ENCODE measurements at places on chromosomes 4 and X.

DNA sequence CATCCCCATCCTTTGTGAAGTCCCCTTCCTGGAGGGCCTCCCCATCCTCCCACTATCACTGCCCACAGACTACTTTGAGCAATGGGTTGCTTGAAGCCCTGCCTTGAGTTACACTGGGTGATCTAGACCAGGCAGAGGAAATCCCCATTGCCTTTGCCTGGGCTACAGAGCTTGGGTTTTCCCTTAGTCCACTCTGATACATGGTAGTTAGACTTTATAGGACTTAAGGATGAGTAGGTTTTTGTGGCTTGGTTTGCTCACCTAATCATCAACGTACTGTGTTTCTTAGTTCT, 56.6 kb downstream of the TMEM131L start:
- DNase-seq, result no peak

- DNase-seq, result no peak
These were observed 298.7 kb upstream of the EPHA5 start for GRCh38 chr4:65968831-65969558.

- no peak for DNase-seq
These were observed 259.1 kb downstream of the CAMK2D start for GRCh38 chr4:113502476-113502875.

DNA sequence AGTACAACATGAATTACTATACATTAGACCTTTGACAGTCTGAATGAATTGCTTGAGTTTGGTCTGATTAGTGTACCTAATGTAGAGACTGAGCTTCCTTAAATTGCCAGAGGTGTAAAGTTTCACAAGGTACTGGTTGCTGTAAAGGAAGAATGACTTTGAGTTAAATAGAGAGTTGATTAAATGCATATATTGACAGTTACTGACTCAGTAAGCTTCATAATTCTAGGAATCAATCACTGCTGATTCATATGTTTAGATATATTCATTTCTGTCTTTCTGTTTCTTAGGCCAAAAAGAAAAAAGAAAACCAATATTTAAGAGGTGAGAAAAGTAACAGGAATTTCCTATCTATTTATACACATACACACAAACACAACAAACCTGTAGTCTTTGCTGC, 16.2 kb upstream of the ART3 start:
- DNase-seq, result no peak

GRCh38 chr4:72275381-72275780, 243.6 kb downstream of the NPFFR2 start:
- DNase-seq, result no peak

GRCh38 chr4:139137763-139138162, 39.3 kb downstream of the ELF2 start:
- no peak for DNase-seq

DNA sequence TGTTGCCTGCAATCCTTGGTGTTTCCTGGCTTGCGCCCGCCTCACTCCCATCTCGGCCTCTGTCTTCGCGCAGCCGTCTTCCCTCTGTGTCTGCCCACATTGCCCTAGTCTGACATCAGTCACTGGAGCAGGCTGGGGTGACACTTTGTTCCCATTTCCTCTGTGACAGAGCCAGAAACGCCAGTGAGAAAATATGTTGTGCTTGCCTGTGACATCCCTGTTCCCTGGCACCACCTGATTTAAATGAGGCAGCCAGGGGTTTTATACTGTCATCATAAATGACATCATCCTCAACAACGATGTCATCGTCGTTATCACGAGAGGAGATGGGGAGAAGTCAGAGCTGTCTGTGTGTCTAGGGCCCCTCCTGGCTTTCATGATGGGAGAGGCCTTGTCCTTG, 29.1 kb downstream of the ZNF185 start:
- DNase-seq, result no peak

GRCh38 chr4:66489370-66489769, 819.1 kb upstream of the EPHA5 start:
- no peak for DNase-seq

DNA sequence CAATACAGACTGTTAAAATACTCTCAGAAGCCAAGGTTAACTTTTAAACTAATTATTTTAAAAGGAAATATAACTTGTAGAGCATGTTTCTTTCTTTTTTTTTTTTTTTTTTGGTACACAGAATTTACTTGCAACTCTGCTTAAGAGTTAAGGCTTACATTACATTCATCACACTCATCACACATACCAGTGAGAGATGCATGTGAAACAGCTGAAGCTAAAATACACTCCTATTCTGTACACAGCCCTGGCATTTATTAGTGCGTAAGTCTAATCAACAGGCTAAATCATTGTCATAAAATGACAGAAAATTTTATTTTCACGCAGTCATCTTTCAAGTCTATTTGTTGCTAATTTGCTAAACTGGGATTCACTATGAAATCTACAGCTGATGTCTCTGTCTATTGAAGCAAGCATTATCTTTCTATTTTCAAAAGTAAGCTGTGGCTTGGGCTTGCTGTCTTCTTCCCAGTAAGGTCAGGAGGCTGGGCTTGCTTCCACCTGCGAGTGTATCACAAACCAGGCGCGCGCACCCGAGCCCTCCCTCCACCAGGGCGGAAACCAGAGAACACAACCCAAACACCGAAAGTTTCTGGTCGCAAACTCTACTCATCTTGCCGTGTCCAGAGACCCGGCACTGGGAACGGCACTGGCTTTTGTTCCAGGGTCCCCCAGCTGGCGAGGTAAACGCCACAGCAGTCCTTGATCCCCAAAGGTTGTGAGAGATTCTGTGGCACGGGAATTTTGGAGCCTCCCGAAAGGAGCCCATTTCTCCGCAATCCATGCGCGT, 3.9 kb downstream of the MAML3 start:
- DNase-seq, result no peak

GRCh38 chr4:2593003-2593402, 56.6 kb downstream of the FAM193A start:
- DNase-seq, result no peak

GRCh38 chr4:41363384-41363981, 106.8 kb downstream of the UCHL1 start:
- no peak for DNase-seq

- DNase-seq, result no peak
These were observed 19.6 kb upstream of the TCEAL4 start for GRCh38 chrX:103565752-103566151.

GRCh38 chrX:141924293-141924692, 20.6 kb downstream of the MAGEC1 start:
- no peak for DNase-seq

DNA sequence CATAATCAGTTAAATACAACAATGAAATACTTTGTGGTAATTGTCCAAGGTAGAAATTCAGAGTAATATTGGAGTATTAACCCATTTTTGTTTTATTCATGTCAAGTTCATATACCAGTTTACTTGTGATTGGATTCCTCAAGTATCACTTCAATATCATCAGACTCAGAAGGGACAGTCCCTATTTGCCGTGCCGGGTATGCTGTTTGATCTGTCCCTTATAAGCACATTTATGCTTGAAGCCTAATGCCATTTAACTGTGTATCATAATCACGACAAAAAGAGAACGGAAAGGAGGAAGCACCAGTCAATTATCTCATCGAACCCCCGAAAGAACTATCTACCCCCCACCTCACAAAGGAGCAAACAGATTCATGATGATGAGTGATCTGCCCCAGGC, 171.0 kb upstream of the TBL1X start:
- no peak for DNase-seq

- no peak for DNase-seq
These were observed 220.7 kb upstream of the EMCN start for GRCh38 chr4:100738196-100739165.

GRCh38 chrX:48689208-48689920, 5.8 kb downstream of the WAS start:
- no peak for DNase-seq

DNA sequence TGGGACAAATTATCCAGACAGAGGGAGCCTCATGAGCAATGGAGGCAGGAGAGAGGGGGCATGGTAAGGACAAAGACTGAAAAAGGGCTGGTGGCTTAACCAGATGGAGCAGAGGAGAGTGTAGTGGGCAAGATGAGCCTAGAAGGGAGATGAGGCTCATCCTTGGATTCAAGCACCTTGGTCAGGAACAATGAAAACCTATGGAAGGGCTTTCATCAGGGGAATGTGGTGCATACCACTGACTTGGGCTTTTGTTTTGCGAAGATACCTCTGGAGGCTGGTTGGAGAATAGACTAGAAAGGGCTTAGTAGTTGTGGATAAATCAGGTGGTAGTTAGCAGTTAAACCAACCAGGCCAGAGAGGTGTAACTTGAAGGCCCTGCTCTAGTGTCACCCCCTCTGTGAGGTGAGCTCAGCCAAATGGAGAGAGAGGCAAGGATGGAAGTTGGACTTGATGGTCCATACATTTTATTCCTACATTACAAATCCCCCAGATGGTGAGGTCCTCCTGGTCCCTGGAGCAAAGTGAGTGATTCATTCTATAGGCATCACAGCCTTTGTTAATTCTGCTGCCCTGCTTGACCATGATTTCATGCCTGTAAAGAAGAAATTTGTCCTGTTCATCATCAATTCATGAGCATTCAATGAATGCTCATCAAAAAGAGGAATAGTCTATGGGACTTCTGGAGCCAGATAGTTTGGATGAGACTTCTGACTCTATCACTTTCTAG, 264.8 kb upstream of the IGFBP7 start:
- DNase-seq, result no peak

- DNase-seq, result no peak
These were observed 12.6 kb downstream of the SRD5A3 start for GRCh38 chr4:55358668-55359067.

GRCh38 chrX:48591255-48591791, 6.0 kb upstream of the WDR13 start:
- DNase-seq, result no peak

DNA sequence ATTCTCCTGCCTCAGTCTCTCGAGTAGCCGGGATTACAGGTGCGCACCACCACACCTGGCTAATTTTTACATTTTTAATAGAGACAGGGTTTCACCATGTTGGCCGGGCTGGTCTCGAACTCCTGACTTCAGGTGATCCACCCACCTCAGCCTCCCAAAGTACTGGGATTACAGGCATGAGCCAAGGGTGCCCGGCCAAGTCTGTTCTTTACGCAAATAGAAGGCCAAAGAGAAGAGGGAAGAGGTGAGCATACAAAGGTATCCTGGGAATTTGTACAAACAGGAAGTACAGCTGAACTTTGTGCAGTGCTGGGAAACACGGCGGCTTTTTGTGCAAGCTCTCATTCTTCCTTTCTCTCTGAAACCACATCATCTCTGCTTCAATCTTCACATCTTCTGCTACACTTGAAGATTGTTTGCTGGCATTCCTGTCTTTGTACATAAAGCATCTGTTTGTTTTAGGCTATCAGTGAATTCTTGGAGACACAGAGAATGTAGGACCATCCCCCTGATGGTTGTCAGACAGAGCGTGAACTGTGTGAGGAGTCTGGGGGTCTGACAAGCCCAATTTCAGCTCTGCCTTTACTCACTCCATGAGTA, 71.9 kb upstream of the PRSS48 start:
- no peak for DNase-seq

DNA sequence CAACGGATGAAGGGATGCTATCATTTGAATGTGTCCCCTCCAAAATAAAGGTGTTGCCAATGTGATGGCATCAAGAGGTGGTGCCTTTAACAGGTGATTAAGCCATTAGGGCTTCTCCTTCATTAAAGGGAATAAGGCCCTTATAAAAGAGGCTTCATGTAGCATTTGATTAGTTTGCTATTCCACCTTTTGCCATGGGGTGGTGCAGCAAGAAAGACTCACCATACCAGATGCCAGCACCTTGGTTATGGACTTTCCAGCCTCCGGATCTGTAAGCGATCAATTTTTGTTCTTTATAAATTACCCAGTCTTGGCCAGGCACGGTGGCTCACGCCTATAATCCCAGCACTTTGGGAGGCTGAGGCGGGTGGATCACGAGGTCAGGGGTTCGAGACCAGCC, 7.9 kb upstream of the SLC25A43 start:
- DNase-seq, result no peak

DNA sequence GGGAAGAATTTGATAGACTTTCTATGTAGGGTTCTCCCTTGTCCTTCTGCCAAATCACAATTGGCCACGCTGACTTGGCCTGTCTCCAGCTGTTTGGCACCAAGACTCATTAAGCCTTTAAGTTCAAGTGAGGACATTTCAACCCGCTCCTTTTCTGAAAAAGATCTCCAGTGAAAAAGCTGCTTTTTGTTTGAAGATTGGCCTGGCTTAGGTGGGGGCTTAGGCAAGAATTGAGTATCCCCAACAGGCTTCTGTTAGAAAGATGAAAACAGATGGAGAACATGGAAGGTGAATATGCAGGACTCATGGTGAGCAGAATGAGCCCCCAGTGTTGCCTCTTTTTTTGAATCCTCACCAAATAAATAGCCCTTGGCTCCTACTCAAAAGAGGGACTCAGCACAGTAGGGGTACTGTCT, 28.5 kb upstream of the LIMCH1 start:
- DNase-seq, result no peak

DNA sequence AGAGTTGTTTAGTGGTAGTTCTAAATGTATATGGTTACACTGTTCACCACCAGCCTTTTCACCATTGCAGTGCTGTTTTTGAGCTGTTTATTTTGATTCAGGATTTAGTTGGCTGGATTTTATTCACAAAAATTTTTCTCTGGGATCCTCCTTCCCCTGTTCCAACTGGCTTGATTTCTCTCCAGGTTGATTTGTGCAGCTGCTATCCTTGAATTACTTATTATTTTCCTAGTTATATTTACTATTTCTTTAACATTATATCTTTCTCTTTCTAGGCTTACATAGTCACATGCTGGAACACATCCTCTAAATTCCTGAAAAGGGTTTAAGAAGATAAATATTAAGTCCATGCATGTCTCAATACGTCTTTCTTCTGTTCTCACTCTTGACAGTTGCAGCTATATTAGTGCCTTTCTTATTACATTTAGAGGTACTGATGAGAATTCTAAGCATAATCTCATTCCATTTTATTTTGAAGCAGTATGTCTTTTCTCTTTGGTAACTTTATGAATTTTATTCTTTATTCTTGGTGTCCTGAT, 82.2 kb downstream of the SUPT20HL2 start:
- DNase-seq, result no peak

- no peak for DNase-seq
These were observed 35.8 kb upstream of the LEF1 start for GRCh38 chr4:108204518-108204917.

- DNase-seq, result no peak
These were observed 1.9 kb downstream of the SPIN2A start for GRCh38 chrX:57135287-57135686.

DNA sequence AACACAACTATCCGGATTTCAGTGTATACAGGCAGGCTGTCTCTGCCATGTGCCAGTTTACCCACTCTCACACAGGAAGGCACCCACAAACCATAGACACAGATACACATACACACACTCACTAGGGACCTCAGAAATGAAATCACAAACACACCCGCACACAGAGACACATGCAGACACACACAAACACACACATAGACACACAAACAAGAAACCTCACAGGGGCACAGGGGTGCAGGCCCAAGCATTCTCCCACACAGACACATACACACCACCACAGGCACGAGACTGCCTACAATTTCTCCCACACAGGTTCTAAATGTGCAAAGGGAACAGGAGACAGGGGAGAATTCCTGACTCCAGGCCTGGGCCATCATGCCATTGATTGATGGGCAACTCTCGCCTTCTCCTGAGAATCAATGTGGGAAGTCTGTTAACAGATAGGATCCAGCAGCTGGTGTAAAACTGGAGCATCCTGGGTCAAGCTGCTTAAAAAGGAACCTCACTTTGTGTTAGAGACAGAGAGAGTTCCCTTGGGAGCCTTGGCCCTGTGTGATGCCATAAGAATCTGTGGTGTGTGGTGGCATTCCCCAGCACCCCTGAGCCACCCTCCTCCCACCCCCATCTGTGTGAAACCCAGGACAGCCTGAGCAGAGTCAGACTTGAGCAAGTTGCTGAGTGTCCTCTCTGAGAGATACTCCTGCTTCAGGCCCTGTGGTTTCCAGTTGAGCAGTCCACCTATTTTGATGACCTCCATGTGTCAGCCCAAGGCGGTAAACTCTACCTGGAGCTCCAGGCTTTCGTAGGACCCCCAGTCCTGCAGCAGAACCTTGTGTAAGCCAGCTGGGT, 33.9 kb downstream of the NBDY start:
- DNase-seq, result no peak

Data from GOT3 (cell line).